Cardiac septum (tissue), 1 donor: ENCODE measurements at places on chromosomes 2 and 18. TPM values are rescaled to one million over a fixed set of nuclear protein-coding genes. Genes with fewer than 3 reads are reported as not detected.

GRCh38 chr2:1727101-1727771 is 17.1 kb downstream of the PXDN start:
- DNase-seq = peak; percentile 71

DNA sequence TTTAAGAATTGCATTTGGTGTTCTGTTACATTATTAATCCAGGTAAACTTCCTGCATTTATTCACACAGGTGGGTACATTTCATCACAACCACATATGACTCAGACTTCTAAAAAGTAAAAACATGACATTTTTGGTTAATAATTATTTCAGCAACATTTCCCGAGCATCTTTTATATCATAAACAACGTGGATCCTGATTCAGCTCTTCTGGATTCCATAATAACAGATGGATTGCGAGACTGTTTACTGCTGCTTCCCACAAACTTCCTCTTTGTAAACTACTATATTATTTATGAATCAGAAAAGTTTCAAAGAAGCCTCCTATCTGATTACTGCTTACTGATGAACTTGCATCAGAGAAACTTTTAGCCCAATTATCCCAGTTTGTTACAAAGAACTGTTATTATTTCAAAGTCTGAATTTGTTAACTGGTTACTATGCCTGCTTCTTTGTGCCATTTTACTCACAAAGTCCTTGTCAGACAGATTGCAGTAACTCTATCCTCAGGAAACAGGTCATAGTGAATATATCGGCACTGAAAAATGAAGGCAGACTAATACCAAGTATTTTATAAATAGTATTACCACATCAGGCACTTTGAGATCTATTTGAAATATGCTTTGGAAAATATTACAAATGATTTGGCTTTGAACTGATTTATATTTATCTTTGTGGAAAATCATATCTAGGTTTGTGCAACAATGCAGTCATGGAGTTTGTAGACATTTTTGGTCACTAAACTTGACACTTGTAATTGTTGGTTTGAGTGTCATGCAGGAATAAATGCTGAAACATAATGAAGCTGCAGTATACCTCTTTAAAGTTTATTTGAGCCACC is 511.6 kb downstream of the PLCL1 start:
- DNase-seq = no peak

The COMMD1 gene
- 56.0 TPM for total RNA-seq

DNA sequence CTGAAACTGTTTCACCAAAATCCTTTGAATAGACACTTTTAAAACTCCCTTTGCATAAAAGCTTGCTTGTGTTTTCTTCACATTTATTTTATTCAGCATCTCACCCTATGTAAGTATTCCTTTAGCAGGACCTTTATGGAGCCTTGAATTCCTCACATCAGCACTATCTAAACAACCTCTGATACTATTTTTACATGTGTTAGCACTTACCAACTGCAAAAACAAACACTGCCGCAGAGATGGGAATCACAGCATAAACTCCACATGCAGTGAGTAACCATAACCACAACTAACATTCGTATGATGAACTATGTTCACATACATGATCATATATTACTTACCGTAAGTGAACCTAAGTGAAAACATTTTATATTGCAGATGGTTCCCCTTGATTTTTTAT is 15.4 kb downstream of the FBXO15 start:
- DNase-seq = no peak

GRCh38 chr18:13800505-13801259 is 23.3 kb upstream of the MC5R start:
- DNase-seq = no peak

The DAPL1 gene
- not detected for total RNA-seq

- no peak for DNase-seq
Measured at GRCh38 chr2:237309416-237309815, 104.5 kb downstream of the COL6A3 start.

The MYO7B gene
- total RNA-seq = 0.78 TPM
